ENCODE measurements at places on chromosomes 16 and 17. TPM values are rescaled to one million over a fixed set of nuclear protein-coding genes. Genes with fewer than 3 reads are reported as not detected.

- DNase-seq: no peak
Observed at GRCh38 chr17:49579522-49579921, 3.9 kb downstream of the NXPH3 start.

GRCh38 chr16:81732699-81733098 is 46.4 kb upstream of the PLCG2 start:
- no peak for DNase-seq

DNA sequence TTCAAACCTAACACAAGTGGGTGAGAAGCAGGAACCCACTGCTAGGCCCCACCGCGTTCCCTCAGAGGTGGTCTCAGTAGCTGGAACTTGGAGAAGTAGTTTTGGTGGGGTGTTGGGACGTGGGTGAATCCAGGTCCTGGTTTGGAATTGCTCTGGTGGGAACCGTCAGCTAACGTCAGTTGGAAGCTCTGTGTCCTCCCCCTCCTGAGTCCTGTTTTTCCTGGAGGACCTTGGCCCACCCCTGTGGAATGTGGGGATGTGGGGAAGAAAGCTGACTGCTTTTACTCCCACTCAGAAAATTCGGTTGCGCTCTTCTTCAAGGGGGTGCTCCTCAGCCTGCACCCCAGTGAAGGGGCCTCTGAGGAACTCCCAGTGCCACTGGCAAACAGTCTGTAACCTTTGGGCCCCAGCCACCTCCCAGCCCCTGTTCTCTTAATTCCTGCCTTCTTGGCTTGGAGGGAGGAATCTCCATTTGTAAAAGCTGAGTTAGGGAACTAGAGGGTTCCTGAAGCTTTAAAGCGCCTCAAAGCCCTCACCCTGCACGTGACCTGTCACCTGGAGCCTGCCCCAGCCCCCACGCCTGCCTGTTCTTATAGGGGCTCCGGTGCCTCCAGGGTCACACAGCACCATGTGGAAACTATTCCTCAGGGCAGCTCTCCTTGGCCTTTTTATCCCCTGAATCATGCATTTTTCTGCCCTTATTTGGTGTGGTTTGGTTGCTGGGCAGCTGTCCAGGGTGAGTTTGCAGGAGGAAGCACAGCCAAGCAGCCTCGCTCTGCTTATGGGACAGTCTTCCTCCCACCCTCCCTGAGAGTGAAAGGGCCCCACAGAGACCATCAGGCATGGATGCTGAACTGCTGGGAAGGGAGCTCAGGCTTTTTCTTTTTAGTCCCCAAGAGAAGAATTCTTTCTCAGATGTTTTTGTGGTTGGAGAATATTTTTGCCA is 16.2 kb upstream of the NAGLU start:
- no peak for DNase-seq

DNA sequence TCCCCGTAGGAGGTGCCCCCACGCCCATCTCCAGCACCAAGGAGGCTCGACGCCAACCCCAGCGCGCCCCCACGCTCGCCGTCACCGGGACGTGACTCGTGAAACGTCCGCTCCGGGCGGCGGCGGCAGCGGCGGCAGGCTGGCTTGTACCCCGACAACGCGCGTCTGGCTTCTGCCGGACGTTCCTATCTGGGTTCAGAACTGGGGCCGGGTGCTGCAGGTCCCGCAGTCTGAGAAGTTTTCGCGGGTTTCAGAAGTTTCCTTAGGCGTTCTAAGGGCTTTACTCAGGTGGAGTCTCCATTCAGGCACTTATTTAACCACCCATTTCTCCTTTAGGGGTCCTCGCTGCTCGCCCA is 672 bp upstream of the ALKBH5 start:
- no peak for DNase-seq

DNA sequence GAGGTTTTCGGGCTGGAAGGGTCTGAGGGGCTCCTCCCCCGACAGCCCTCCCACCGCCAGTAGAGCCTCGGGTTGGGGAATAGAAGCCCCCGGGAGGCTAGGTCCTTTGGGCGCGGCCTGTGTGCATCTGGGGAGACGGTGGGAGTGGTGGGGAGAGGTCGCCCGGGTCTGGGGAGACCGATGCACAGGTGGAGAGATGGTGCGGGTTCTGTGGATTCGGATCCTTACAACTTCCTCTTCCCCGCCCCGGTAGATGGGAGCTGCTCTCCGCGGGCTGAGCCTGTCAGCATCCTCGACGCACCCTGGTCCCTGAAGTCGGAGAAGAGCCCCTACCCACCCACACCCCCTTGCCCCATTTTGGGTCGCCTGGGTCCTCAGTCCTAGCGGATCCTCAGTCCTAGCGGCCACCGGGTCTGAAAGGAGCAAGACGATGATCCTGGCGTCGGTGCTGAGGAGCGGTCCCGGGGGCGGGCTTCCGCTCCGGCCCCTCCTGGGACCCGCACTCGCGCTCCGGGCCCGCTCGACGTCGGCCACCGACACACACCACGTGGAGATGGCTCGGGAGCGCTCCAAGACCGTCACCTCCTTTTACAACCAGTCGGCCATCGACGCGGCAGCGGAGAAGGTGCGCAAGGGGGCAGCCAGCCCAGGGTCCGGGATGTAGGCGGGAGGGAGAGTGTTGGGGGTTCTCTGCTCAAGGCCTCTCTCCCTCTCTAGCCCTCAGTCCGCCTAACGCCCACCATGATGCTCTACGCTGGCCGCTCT is 790 bp downstream of the BCKDK start:
- no peak for DNase-seq

GRCh38 chr16:50902457-50902856 is 160.6 kb downstream of the CYLD start:
- no peak for DNase-seq

DNA sequence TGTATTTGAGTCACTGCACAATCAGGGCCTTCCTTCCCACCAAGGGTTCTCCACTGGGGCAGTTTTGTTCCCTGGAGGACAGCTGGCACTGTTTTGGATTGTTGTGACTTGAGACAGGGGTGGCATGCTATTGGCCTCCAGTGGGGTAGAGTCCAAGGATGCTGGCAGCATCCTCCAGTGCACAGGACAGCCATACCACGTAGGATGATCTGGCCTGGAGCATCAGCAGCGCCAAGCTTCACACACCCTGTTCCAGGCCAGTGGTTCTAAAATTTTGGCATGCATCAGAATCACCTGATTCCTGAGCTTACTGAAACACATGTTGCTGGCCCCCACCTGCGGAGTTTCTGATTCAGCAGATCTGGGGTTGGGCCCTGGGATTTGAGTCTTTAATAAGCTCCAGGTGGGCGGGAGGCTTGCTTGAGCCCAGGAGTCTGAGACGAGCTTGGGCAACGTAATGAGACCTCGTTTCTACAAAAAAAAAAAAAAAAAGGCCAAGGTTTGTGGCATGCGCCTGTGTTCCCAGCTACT is 83.2 kb downstream of the MGAT5B start:
- no peak for DNase-seq

GRCh38 chr17:29149431-29150064 is 30.6 kb downstream of the MYO18A start:
- no peak for DNase-seq

- no peak for DNase-seq
Observed at GRCh38 chr16:19850131-19850817, 34.4 kb downstream of the GPRC5B start.

DNA sequence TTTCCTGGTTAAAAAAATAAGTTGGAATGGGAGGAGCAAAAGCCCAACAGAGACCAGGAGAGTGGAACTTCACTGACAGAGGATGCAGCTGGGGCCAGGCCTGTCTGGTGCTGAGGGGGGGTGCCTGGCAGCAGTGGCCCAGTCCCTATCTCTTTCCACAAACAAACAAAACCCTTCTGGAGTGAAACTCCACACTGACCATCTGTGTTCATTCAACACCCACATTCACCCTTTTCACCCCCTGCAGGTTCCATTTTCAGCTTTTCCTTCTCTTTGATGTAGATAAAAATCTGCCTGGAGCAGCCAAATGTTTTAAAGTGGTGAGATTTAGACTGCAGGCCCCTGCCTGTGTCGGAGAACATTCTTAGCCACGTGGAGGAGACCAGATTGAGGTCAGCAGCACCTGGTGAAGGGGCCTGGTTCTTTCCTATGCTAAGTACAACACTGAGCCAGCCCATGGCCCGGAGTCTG is 161.4 kb upstream of the CDH11 start:
- DNase-seq: no peak

DNA sequence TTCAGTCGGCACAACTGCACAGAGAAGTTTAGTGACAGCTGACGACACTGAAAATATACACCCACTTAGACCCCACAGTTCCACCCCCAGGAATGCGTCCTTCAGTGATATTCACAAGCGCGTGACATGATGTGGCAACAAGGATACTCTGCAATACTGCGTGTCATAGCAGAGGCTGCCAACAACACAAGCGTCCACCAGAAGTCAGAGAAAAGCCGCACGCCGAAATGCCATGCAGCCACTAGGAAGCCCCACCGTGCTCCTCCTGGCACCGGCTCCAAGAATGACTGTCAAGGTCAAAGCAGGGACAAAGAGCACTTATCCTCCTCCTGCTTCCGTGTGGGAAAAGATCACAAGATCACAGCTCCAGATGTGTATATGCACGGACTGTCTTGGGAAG is 3.5 kb downstream of the ATP2A3 start:
- no peak for DNase-seq

DNA sequence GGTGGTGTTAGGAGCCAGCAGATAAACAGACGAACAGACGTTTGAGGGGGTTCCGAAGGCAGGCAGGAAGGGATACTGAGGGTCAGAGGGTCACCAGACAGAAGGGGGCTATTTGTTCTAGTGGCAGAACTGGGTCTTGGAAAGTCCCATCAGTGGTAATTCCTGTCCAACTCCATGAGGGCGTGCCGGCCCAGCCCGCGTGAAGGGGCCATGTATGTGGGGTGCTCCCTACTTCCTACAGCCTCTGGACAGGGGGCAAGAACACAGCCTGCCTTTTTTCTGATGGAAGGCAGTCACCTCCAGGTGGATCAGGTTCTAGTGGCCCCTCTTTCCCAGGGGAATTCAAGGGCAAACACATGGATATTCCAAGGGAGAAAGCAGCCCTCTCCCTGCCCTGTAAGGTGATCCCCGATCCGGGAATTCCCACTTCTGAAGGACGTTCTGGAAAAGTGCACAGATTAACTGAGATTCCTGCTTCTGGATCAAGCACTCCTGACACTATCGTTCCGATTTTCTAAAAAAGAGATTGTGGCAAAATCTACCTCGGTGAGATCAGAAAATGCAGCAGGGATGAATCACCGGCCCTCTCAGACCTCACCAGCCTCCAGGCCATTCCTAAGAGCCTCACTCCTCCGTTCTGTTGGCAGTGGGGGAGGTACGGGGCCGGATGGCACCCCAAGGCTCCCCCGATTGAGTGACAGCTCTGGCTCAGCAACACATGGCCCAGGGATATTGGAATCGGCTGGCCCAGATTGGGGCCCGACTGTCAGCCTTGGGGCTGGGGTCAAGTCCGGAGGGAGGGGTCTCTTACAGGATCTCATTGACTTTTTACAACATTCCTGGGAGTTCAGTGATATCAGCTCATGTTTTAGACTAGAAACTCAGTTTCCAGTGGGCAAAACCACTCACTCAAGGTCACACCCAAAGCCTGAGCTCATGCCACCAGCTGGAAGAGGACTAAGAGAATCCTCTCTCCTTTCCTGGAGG is 12.4 kb downstream of the STX1B start:
- DNase-seq: no peak

DNA sequence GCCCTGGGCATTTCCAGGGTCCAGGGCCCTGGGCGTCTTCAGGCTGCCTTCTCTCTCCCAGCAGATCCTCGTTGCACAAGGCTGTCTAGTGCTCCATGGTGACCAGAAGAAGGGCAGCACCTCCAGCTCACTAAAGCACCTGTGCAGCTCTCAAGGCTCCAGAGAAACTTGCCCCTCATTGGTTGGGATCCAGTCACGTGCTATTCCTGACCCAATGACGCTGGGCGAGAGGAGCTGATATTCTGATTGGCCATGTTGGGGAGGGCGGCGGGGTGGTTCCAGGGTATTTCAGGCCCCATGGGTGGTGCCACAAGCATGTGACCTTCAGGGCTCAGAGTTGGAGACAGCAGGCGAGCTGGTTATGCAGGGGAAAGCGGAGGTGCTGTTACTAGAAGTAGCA is 309.1 kb downstream of the TOX3 start:
- DNase-seq: no peak

Gene CDT1
- total RNA-seq: 240 TPM

Gene GPR139
- total RNA-seq: not detected

Gene CD300LD
- not detected for total RNA-seq

Gene CPHXL2
- not detected for total RNA-seq

Gene CA7
- total RNA-seq: not detected

Gene HYDIN
- 0.16 TPM for total RNA-seq

Gene CMTM1
- total RNA-seq: 13.1 TPM

Gene MRPL10
- total RNA-seq: 84.1 TPM
